ENCODE measurements at places on chromosomes 5 and 9.

DNA sequence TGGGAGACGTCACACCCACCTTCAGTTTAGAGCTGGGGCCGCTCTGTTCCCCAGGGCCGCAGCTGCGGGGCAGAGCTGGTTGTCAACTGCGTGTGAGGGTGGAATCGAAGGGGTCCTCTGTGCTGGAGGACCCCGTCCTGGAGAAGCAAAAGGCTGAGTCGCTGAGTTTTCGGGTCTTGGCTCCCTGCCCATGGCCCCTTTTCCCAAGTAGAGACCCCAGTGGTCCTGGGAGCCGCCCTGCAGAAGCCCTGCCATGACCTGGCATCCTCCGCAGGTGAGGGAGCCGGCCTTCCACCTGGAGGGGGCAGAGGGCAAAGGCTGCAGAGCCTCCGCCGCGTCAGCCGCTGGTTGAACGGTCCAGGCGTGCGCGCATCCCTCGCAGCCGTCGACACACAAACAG lies 90.4 kb upstream of the COL5A1 start:
- DNase-seq: no peak

GRCh38 chr5:142426129-142427014 lies 101.6 kb upstream of the SPRY4 start:
- DNase-seq: no peak

DNA sequence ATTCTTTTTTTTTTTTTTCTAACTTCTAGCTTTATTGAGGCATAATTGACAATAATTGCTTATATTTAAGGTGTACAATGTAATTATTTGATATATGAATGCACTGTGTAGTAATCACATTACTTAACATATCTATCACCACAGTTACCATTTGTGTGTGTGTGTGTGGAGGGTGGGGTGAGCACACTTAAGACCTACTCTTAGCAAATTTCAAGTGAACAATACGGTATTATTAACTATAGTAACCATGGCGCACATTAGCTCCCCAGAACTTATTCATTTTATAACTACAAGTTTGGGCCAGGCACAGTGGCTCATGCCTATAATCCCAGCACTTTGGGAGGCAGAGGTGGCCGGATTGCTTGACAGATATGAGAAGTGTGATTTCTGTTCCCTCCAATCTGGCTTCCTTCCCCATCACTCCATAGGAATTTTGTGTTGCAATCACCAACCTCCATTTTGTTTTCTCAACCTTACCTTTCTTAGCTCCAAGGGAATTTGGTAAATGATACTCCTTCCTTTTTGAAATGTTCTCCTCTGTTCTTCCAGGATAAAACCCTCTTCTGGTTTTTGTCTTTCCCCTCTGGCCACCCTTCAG lies 14.9 kb downstream of the TXN start:
- DNase-seq: no peak

- DNase-seq: no peak
Measured at GRCh38 chr5:68189613-68190012, 25.9 kb upstream of the PIK3R1 start.

GRCh38 chr5:80620211-80620610 lies 34.2 kb upstream of the MSH3 start:
- no peak for DNase-seq

- DNase-seq: no peak
Measured at GRCh38 chr5:30764704-30765103, 428.8 kb upstream of the CDH6 start.

DNA sequence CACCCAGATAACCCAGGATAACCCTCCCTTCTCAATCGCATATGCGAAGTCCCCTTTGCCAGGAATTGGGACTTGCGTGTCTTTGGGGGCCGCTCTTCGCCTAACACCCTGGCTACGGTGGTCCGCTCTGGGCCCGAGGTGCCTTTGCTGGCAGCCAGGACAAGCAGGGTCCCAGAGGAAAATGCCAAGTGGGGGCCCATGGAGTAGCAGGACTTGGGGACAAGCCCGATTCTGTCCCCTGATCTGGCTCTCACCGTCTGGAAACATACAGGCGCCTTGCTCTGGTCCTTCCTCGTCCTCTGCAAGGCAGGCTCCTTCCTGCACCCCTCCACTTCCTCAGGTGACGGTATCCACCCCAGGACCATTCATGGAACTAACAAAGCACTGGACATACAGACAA lies 78.1 kb upstream of the UNC5A start:
- no peak for DNase-seq

DNA sequence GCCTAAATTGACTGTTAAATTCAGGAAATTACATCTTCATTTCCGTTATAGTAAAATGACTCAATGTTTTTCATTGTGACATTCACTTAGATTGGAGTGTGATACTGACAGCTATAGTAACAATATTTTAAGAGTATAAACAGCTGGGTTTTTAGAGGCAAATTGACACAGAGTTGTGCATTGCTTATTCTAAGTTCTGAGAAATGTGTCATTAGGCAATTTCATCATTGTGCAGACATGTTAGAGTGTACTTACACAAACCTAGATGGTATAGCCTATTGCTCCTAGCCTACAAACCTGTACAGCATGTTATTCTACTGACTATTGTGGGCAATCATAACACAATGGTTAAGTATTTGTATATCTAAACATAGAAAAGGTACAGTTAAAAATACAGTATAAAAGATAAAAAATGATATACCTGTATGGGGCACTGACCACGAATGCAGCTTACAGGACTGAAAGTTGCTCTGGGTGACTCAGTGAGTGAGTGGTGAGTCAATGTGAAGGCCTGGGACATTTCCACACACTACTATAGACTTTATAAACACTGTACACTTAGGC lies 132.7 kb downstream of the PDE4D start:
- DNase-seq: no peak
